Stimulated activated CD4-positive, alpha-beta T cell treated with anti-CD3 and anti-CD28 coated beads, TNF-alpha, amount 100 ng/mL, for 4 hours (primary cell): ENCODE measurements at places on chromosomes 2 and 18.

- no peak for DNase-seq
Measured at GRCh38 chr2:235766278-235766677, 272.4 kb downstream of the AGAP1 start.

- no peak for DNase-seq
Measured at GRCh38 chr2:44747794-44748193, 193.7 kb upstream of the SIX3 start.

DNA sequence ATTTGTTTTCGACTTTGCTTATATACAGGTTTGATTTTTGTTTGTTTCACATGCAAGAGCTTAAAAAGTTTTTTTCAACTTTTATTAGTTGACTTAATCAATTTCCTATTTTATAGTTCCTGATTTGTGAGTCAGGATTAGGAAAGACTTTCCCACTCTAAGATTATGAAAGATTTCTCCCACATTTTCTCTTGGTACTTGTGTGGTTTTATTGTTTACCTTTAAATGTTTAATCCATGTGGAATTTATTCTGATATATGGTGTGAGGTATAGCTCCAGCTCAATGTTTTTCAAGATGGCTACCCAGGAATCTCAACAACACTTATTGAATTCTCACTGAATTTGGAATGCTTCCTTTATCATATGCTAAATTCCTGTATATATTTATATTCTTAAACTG is 117.8 kb upstream of the LGALSL start:
- no peak for DNase-seq

DNA sequence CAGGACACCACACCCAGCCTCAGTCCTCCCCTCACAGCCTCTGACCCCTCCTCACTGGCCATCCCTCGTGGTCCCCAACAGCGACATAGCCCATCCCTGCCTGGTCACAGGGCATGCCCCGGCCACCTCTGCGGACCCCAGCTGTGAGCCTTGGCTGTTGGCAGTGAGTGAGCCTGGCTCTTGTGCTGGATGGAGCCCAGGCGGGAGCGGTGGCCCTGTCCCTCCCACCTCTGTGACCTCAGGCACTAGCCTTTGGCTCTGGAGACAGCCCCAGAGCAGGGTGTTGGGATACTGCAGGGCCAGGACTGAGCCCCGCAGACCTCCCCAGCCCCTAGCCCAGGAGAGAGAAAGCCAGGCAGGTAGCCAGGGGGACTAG is 7.9 kb downstream of the DES start:
- no peak for DNase-seq

GRCh38 chr2:80392441-80392840 is 87.9 kb upstream of the LRRTM1 start:
- no peak for DNase-seq

DNA sequence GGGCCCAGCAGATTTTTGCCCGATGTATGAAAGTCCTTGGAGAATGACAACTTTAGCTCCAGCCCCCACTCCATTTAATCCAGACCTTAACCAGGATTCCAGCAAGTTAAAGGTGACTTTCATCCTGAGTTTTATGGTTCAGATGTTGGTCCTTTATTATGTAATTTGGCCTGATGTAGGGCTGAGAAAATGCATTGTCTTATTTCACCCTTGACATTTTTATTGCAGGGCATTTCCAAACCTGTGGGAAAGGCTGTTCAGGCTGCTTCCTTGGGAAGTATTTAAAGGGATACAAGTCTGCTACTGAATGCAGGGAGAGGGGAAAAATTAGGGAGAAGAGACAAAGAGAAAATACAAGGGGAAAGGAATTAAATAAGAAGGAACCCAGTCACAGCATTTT is 48.8 kb downstream of the ASB1 start:
- no peak for DNase-seq

- no peak for DNase-seq
Measured at GRCh38 chr18:79608069-79608468, 71.5 kb upstream of the CTDP1 start.

DNA sequence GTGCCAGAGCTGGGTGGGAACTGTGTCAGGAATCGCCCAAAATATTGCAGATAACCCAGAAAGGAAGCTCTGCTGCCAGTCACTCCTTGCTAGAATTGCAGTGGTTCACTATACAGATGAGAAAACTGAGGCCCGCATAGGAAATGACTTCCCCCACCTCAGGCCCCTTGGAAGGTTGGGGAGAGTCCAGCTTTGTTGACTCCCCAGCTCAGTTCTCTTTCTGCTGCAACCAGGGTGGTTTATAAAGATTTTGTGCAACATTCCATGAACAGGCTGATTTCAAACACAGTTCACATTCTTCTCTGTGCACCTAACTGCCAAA is 11.3 kb downstream of the SPR start:
- no peak for DNase-seq

DNA sequence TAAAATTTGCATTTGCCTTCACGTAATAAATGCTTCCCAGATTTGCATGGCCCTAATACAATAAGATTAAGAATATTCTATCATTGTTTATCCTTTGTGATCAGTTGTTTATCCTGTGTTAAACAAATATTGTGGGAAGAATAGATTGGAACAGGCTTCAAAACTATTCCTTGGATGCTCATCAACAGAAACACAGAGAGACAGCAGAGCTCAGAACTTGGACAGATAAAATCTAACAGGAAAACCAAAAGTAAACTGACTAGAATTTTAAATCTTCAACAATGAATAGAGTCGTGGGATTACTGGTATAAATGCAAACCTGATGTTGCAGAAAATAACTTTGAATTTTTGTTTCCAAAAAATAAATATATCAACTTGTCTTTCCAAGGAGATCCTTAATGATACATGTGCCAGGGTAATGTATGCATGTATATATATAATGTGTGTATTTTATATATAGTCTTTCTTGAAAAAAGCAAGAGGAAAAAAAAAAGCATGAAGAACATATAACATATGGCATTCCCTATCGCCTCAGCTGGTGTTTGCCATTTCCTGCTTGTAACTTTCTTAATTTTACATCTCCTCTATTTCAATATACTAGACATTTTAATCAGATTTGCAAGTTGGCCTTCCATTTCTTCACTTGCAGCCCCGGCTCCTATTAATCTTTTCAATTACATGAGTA is 59.9 kb upstream of the TANK start:
- DNase-seq, result no peak

- DNase-seq, result no peak
Measured at GRCh38 chr18:40063488-40063887, 1891.5 kb upstream of the PIK3C3 start.

- DNase-seq, result no peak
Measured at GRCh38 chr18:59980188-59980637, 80.4 kb downstream of the PMAIP1 start.

DNA sequence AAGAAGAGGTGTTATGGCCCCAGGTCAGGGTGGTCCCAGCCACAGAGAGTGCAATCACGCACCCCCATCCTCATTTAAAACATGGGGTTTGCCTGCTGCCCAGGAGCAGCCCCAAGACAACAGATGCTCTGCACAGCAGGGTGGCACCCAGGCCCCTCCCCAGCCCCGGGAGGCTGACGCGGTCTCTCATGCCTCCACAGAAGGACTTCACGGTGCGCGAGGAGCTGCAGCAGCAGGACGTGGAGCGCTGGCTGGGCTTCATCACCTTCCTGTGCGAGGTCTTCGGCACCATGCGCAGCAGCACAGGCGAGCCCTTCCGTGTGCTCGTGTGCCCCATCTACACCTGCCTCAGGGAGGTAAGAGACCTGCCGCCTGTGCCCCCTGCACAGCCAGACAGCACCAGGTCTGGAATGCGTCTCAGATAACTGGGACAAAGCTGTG is 133.7 kb downstream of the SMAD7 start:
- DNase-seq, result no peak

DNA sequence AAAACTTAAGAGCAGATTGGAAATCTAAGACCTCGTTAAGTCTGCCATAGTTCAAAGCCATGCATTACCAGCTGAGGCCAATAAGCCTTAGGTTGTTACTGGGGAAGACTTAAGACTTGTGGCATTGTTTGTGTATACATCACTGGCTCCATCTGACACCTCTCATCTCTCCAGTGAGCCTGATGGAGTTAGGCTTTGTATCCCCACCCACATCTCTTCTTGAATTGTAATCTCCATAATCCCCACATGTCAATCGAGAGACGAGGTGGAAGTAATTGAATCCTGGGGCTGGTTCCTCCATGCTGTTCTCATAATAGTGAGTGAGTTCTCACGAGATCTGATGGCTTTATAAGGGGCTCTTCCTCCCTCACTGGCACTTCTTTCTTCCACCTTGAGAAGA is 404.6 kb downstream of the ARHGAP15 start:
- no peak for DNase-seq
